ENCODE measurements at places on chromosomes 6 and 20. TPM values are rescaled to one million over a fixed set of nuclear protein-coding genes. Genes with fewer than 3 reads are reported as not detected.

- peak; percentile 40 for DNase-seq
Observed at GRCh38 chr6:53357576-53358360, 9.0 kb upstream of the ELOVL5 start.

DNA sequence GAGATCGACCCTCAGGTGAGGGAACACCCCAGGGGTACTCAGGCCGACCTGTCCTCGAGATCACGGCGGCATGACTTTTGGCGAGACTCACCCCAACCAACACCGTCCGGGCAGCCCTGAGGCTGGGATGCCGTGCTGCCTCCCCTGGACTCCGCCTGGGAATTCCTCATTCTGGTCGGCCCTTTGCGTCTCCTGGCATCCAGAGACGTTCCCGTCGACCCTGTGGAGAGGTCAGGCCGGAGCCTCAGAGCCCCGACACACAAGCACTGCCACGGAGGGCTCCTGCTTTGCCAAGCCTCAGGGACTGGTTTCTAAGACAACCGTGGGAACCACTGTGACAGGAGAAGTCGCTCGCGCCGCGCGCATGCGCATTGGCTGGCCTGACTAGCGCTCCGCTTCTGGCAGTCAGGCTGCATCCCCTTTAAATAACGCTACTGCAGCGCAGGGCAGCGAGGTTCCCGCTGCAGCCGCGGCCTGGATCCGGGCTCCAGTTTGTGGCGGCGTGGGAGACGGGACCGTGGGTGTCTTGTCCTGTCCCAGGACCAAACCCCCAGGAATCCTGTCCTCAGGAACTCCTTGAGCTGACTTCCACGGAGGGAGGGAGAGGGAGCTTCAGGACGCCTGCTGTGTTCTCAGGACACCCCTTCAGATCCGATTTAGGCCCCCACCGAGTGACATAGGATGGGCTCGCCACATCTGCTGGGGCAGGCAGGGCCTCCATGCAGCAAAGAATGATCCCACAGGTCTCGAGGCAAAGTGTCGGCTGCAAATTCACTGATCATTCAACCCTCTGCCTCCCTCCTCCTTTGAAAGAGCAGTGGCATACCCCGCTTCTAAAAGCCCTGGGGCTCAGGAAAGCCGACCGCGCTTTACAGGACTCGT is 163.2 kb upstream of the ZNF337 start:
- DNase-seq, result no peak

- DNase-seq, result no peak
Observed at GRCh38 chr20:56043227-56043626, 37.9 kb upstream of the CBLN4 start.

- no peak for DNase-seq
Observed at GRCh38 chr6:125094563-125094962, 59.0 kb upstream of the TPD52L1 start.

DNA sequence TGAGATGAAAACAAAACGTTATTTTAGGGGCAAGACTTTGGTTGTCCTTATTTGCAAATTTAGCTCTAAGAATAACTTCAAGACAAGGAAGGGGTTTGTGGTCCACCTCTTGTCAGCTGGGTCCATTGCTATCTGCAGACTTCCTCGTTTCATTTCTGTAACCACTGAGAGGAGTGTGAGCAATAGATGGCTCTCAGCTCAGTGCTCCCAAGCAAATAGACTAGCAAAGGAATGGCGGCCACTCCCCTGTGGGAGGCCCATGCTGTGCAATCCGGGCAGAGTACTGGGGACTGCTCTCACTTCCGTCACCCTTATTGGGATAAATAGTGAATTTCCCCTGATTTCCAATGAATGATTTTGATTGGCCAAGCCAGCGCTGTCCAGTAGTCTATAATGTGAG is 176.6 kb downstream of the ZDHHC14 start:
- DNase-seq, result no peak

GRCh38 chr6:71454056-71454455 is 165.4 kb downstream of the OGFRL1 start:
- no peak for DNase-seq

- no peak for DNase-seq
Observed at GRCh38 chr6:121443971-121444541, 8.6 kb downstream of the GJA1 start.

GLP1R gene
- not detected for total RNA-seq
